Sigmoid colon (tissue), 7 donors: ENCODE measurements at places on chromosomes 12 and 14. TPM values are rescaled to one million over a fixed set of nuclear protein-coding genes. Genes with fewer than 3 reads are reported as not detected.

Gene KLRC1
- total RNA-seq = not detected

Gene SERPINA9
- not detected for total RNA-seq

- no peak for DNase-seq
- no peaks in the 10 kb centered on the region for H3K36me3 ChIP-seq
- H3K27ac ChIP-seq = no peak overlapping the region
- H3K4me1 ChIP-seq = no peaks in the 10 kb centered on the region
- H3K4me3 ChIP-seq = no peak overlapping the region
Observed at GRCh38 chr14:92264195-92264594, 58.8 kb upstream of the SLC24A4 start.

DNA sequence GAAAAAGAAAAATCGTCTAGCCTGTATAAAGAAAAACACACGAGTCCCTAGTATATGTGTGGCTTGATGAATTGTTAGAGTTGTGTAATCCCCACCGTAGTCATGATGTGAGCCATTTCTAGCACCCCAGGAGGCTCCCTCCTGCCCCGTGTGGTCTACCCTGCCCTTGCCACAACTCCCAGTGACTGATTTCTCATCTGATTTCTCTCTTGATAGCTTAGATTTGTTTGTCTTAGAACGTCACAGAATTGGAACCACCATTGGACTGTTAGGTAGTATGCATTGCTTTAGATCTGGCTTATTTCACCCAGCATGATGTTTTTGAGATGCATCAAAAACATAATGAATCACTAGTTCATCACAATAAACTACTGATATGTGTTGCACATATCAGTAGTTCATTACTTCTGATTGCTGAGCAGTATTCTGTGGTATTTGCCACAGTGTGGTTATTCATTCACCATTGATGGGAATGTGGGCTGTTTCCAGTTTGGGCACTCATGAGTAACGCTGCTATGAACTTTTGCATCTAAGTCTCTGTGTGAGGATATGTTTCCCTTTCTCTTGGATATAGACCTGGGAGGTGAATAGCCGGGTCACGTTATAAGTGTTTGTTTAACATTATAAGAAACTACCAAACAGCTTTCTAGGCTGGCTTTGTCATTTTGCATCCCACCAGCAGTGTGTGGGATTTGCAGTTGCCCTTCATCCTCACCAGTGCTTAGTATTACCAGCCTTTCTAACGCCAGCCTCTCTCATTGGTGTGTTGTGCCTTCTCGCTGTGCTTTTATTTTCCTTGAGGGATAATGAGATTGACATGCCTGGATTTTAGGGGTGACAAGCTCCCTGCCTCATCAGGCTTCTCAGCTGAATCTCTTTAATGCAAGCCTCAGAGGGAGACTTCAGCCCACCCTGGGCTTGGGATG is 31.9 kb upstream of the NCOR2 start:
- H3K4me1 ChIP-seq = peaks cover 14% of the 10 kb centered on the region
- no peaks in the 10 kb centered on the region for H3K36me3 ChIP-seq
- no peak for DNase-seq
- H3K27ac ChIP-seq = no peak overlapping the region

- H3K4me3 ChIP-seq = no peak overlapping the region
- H3K27ac ChIP-seq = no peak overlapping the region
- H3K36me3 ChIP-seq = no peaks in the 10 kb centered on the region
- DNase-seq = no peak
- no peaks in the 10 kb centered on the region for H3K27me3 ChIP-seq
Observed at GRCh38 chr12:61991661-61992060, 268.5 kb upstream of the USP15 start.

DNA sequence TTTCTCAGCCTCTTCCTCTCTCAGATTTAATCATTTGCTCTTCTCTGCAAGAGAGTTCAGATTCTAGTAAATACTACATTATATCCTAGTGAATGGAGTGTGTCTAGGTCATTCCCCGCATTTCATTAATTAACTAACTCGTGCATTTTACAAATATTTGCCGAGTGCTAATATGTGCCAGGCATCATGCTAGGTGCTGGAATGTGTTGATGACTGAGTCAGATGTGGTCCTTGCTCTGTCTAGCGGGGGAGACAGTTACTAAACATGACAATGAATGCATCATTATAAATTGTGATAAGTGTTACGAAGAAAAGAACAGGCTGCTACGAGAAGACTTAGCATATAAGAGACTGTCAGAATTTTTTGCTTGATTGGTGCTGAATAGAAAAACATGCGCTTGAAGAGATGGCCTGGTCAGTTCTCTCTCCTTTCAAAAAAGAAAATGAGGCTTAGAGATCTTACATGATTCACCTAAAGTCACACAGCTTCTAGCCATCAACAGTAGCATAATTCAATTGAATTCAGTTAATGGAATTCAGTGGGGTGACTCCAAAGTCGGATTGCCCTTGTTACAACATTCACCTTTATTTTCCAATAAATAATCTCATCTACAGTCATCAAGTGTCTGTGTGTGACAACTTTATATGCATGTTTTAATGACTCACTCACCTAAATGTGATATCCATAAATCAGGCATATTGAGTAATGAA is 48.7 kb upstream of the MAX start:
- no peak for DNase-seq
- H3K4me1 ChIP-seq = no peaks in the 10 kb centered on the region
- no peak overlapping the region for H3K4me3 ChIP-seq
- no peaks in the 10 kb centered on the region for H3K36me3 ChIP-seq
- no peaks in the 10 kb centered on the region for H3K27me3 ChIP-seq

Gene C12orf50
- not detected for total RNA-seq

Gene TULP3
- 21.7 TPM for total RNA-seq
